ENCODE measurements at places on chromosomes 1 and 21. TPM values are rescaled to one million over a fixed set of nuclear protein-coding genes. Genes with fewer than 3 reads are reported as not detected.

The PEX19 gene
- 53.5 TPM for total RNA-seq

- no peak for DNase-seq
These were observed at the start of gene PDC for GRCh38 chr1:186461014-186461413. TSS of gene PDC (minus strand) at chr1:186461114. CDS start at chr1:186449459, 11,655 bp downstream.

GRCh38 chr1:228902781-228903433, 167.6 kb downstream of the RHOU start:
- DNase-seq = no peak

- no peak for DNase-seq
These were observed 8.8 kb upstream of the F3 start for GRCh38 chr1:94550396-94550795.

The RGS13 gene
- total RNA-seq = not detected

DNA sequence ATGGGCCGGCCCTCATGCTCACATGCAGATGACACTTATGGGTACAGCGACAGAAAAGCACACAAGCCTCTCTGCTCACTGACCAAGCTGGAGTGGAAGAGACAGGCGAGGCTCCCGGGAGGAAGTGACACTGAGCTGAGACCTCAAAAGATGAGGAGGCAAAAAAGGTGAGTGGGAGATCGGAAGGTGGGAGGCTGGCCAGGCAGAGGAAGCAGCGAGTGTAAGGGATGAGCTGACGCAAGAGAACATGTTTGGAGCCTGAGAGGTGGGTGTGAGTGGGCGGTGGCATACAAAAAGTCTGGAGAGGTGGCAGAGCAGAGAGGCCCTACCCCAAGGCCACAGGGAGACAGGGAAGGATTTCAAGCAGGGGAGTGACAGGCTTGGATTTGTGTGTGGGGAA, 18.2 kb upstream of the CDCP2 start:
- no peak for DNase-seq

The RSPO1 gene
- not detected for total RNA-seq

GRCh38 chr1:245621589-245621988, 466.8 kb downstream of the KIF26B start:
- no peak for DNase-seq

DNA sequence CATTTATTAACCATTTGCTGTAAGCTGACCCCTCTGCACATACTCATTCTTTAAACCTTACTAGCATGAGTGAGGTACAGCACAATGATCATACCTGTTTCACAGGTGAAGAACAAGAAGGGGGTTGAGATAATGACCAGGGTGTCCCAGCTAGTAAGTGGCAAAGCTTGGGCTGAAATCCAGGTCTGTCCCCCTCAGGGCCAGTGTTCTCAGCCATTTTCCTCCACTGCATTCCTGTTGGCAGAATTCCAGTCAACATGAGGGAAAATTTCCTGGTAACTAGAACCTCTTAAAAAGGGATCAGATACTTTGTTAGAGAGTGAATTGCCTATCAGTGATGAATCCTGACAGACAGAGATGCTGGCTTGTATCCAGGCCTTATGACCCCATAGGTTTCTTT, 48.1 kb downstream of the SPATA46 start:
- no peak for DNase-seq

The SLC2A1 gene
- total RNA-seq = 57.5 TPM

DNA sequence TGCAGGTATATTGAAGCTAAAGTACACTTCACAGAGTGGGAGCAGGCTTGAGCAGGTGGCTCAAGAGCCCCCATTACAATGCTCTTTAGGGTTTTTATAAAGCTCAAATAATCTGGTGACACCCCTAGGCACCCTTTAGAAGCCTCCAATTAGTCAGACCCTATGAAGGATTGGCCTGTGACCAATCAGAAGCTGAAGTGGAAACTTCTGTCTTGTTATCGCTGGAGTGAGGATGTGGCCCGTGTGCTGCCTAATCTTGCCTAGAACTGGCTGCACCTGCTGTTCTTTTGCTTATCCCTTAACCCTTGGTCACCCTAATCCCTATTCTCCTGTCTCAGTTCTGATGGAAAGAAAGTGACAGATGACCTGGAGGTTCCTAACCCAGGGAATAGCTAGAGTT, 70.8 kb upstream of the ABCG1 start:
- DNase-seq = no peak

- no peak for DNase-seq
These were observed 37.6 kb downstream of the PRKCZ start for GRCh38 chr1:2087766-2088165.

- no peak for DNase-seq
These were observed 31.9 kb downstream of the PRDM15 start for GRCh38 chr21:41847066-41847804.

- no peak for DNase-seq
These were observed 6.3 kb downstream of the MX2 start for GRCh38 chr21:41367945-41368734.

The OR2G6 gene
- total RNA-seq = not detected

- DNase-seq = no peak
These were observed at the start of gene LRRC42 for GRCh38 chr1:53946252-53947171. TSS of gene LRRC42 (plus strand) at chr1:53946350. CDS start at chr1:53952000, 5,650 bp downstream.

GRCh38 chr21:42120101-42120902, 49.2 kb downstream of the UMODL1 start:
- DNase-seq = no peak

DNA sequence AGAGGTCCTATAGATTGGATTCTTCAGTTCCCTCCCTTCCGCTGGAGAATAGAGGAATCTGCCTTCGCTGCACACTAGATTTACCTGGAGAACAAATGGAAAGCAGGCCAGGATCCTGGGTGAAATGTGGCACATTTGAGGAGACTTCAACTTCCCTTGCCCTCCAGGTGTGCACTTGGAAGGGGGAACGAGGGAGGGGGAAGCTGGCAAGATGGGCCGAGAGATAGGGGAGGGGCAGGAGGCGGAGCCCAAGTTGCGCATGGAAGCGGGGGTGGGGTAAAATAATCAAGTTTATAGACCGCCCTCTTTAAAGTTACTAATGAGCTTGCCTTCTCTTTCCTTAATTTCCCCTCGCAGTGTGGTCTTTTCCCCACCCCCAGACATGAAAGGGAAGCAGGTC, 155.7 kb upstream of the CAMK1G start:
- DNase-seq = no peak

DNA sequence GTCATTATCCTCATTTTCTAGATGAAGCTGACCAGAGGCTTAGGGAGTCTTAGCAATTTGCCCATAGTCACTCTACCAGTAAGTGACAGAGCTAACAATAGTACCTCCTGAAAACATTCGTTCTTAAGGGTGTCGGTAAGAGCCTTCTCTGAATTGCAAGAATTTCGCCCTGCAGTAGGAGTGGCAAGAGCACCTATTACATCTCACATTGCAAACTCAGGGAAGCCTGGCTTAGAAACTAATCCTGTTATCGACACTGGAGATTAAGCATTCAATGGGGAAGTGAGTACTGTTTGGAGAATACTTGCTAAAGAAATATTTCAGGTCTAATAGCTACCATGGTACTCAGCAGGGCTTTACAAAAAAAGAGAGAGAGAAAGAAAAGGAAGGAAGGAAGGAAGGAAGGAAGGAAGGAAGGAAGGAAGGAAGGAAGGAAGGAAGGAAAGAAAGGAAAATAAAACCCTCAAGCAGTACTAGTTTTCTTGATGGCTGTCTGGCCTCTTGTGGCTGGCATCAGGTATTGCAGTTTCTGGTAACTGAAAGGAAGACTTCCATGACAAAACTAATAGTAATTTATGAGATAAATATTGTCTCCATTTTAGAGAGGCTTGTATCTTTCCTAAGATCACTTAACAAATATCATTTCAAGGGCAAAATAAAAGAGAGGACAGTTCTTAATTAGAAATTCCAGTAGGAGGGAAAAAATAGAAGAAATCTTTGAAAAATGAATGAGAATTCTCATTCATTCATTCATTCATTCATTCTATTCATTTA, 10.4 kb downstream of the C1orf226 start:
- DNase-seq = no peak

- no peak for DNase-seq
These were observed 25.9 kb downstream of the DYRK1A start for GRCh38 chr21:37392441-37392840.

The FMOD gene
- not detected for total RNA-seq

The TAS1R1 gene
- not detected for total RNA-seq

All from CD4-positive, alpha-beta memory T cell (primary cell).